ENCODE measurements at places on chromosomes 4 and X.

GRCh38 chrX:114962209-114962608, 55.2 kb downstream of the IL13RA2 start:
- no peak for DNase-seq

GRCh38 chr4:183263787-183264386, 56.2 kb downstream of the CLDN22 start:
- DNase-seq, result no peak

GRCh38 chr4:189420572-189420971, 520.1 kb upstream of the FRG1 start:
- no peak for DNase-seq

GRCh38 chrX:150005027-150005426, 66.7 kb upstream of the EOLA2 start:
- DNase-seq, result no peak

DNA sequence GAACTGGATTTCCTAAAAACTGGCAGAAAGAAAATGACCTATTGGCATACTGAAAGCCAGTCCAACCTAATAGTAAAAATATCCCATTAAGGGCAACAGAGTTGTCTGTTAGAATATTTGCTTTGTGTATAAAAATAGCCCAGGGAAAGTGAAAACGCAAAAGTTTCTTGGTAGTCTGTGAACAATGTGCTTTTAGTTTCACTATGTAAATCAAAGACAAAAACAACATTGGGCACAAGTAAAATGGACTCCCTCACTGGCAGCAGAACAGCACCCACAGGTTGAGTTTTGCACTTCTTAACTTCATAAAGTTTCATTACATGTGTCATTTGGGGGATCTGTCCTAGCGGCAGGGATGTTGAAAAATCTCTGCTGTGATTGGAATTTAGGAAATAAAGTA, 4.3 kb upstream of the FGG start:
- no peak for DNase-seq

GRCh38 chr4:158811704-158812103, 42.9 kb downstream of the FNIP2 start:
- DNase-seq, result no peak

- DNase-seq, result no peak
Observed at GRCh38 chr4:157674699-157675098, 454.2 kb downstream of the GRIA2 start.

DNA sequence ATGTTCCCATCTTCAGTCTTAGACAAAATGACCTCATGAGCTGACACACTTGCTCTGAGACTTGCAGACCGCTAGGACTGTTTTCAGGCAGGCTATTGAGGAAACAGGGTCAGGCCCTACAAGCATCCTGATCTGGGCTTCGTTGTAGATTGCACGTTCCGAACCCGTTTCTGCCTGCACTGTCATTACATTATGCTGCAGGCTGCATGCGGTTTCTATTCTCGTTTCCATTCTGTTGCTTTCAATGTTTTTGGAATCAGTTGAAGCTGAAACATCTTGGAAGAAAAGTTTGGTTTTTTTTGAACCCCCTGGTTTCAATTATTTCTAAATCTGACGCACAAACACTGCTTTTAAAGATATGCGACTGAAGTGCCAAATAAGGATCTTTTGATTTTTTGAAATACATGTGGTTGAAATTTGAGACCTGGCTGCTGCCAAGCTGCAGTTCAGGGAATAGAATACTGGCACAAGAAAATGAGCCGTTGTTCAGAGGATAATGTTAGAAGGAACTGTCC, 716.1 kb upstream of the INTU start:
- no peak for DNase-seq
